ENCODE measurements at places on chromosomes 7 and 10. TPM values are rescaled to one million over a fixed set of nuclear protein-coding genes. Genes with fewer than 3 reads are reported as not detected.

GRCh38 chr7:60706-61105, 131.7 kb upstream of the FAM20C start:
- no peak for DNase-seq

- no peak for DNase-seq
These were observed 24.5 kb downstream of the SSMEM1 start for GRCh38 chr7:130232209-130232608.

DNA sequence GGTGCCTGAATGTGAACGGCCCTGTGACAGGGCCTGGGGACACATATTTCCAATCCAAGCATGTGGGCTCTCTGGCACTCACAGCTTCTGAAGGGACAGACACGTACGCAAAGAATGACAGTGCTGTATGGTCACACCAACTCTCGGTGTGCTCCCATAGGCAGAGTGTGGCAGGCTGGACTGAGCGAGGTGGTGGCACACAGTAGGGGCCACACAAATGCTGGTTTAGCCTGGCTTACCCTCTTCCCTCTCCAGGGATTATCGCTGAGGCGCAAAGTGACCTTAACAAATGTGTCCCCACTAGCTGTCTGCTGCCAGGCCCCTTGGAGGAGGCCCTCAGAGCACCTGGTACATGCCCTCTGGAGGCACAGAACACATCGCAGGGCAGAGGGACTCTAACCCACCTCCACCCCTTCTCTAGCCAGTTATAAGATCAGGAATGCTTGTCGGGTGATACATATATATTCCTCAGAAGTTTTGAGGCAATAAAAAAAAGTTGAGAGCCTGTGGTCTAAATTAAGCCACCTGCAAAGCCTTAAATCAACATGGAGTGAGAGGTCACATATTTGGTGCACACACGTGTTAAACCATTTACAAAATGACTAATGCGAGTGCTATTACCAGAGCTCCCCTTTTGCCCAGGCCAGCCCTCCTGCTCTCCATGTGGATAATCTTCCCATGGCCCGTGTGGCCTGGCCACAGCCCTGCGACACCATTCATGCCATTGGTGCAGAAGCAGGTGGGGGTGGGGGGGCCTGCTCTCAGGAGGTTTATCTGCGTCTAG, 262.8 kb upstream of the GRB10 start:
- DNase-seq: no peak

DNA sequence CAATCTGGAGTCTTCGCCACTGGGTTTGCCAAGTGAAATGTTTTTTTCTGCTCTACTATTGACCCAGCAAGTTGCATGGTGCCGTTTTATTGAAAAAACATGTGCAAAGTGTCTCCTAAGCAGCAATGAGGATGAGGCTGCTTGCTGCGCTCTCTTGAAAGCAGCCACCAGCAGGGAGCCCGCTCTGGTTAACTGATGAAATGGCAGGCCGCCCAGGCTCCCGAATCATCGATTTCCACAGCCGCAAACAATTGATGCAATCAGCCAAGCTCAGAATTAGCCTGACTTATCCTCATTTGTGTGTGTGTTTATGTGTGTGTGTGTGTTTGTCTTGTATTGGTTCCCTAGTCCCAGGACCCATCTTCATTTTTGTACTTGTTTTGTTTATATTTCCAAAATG, 22.2 kb upstream of the LYZL1 start:
- no peak for DNase-seq

- DNase-seq: no peak
These were observed 19.6 kb upstream of the GSTK1 start for GRCh38 chr7:143243614-143244013.

GRCh38 chr7:147646568-147646967, 944.0 kb upstream of the C7orf33 start:
- DNase-seq: no peak

DNA sequence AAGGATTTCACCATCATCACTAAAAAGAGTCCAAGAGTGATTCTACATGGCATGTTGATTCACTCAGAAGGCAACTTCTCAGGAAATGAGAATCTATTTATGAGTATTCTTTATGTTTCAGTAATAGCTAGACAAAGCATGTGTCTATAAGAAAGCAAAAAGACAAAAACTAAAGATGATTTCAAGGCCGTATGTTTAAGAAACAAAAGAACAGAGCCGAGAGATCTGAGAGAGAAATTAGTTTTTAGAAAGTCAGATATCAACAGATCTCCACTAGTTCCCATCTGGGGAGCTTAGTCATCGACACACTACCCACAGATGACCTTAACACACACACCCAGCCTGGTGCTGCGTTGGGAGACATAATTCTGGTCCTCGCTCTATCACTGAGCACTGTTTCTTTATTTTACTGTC, 21.0 kb downstream of the PIP4K2A start:
- no peak for DNase-seq

DNA sequence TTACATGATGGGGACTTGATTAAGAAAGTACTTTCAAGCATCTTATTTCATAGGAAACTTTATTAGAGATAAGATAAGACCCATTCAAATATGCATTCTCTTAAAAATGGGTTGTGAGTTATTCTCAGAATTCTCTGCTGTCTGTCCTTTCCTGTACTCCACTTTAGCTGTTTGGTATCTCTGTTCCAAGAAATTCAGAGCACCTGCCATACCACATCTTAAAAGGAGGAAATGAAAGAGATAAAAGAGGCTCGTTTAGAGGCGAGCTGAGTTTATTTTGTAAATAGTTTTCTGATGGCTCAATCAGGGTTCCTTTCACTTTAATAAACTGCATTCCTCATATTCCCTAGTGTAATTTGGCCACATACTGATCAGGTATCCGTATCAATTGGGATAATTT, 87.2 kb downstream of the MDFIC start:
- no peak for DNase-seq

GRCh38 chr10:3199488-3199887, 26.9 kb upstream of the PITRM1 start:
- DNase-seq: no peak

DNA sequence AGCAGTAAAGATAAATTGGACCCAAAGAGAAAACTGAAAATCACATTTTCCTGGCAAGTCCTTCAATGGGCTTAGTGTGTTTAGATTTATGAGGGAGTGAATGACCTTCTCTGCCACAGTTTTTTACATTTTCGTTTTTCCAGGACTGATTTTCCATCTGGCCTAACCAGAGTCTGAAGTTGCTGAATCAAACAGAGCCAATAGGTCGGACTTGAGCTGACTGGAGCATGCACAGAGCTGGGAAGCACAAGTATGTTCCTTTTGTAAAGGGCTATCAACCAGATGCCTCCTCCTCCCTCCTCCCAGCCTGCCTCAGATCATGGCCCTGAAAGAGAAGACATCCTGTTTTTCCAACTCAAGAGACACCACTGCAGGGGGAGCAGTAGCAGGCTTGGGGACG, 126.0 kb upstream of the ANKRD1 start:
- no peak for DNase-seq

DNA sequence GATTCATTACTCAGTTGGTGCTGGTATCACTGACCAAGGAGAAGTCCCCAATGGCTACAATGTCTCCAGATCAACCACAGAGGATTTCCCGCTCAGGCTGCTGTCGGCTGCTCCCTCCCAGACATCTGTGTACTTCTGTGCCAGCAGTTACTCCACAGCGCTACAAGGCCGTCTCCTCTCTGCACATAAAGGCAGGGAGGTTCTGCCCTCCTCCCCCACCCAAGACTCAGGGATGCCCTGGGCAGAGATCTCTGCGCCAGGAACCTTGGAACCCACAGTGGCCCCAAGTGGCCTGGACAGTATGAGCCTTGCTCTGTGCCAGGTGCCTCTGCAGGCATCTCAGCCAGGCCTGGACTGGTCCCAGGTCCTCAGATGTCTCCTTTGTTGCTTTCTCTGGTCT, 193.4 kb upstream of the PRSS58 start:
- DNase-seq: no peak

DNA sequence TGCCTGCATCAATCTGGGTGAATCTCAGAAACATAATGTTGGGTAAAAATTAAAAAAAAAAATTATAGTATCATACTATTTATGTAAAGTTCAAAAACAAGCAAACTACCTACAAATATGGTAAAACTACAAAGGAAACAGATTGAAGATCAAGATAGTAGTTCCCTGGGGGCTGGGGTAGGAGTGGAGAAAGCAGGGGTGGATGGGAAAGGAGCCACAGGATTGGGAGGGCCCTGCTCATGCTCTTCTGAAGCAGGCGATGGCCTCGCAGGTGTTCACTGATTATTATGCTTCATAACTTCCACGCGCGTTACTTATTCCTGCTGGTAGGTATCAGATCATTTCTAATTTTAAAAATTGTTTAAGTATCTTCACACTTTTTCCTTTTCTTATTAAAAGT, 96.0 kb upstream of the GATA3 start:
- no peak for DNase-seq

DNA sequence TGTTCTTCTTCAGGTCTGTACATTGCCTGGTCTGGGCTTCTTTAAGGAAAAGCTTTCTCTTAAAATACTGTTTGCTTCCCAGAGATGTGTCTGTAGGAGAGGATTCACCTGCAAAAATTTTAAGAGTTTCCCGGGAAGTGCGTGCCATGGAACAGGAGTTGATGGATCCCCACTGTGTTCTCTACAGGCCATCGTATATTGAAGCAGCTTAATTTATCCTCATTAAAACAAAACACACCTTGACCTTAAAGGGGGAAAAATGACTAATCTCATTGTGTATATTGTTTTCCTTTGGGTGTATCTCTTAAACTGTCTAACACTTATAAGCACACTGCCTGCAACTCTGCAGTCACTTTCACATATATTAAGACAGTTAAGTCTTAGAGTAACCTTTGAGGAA, 111.4 kb downstream of the ST7 start:
- DNase-seq: no peak

GRCh38 chr7:139078399-139078798, 31.1 kb downstream of the ZC3HAV1 start:
- DNase-seq: no peak

- no peak for DNase-seq
These were observed 8.8 kb upstream of the SH2D4B start for GRCh38 chr10:80528901-80529300.

GRCh38 chr10:11742009-11742778, at the start of gene ECHDC3:
ECHDC3 (plus strand) TSS chr10:11742382; CDS start chr10:11742577, 195 bp downstream.
- DNase-seq: peak; percentile 89

DNA sequence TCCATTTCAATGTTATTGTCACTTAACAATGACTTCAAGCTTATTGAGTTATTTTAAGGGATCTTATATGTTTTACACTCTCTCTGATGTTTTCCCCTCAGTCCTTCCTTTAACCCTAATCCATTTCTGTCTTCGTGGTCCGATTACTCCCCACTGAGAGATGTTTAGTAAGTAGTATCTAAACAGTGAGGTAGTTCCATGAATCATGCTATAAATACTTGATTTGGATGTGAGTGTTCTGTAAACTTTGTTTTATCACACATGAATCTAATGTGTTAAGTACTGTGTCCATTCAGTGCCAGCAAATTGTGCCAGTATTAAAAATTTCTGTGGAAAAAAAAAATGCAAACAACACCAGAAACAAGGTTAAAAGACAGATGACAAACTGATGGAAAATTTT, 18.6 kb downstream of the RPP30 start:
- DNase-seq: no peak

GRCh38 chr10:118547282-118547681, 48.2 kb downstream of the PRLHR start:
- DNase-seq: no peak

DNA sequence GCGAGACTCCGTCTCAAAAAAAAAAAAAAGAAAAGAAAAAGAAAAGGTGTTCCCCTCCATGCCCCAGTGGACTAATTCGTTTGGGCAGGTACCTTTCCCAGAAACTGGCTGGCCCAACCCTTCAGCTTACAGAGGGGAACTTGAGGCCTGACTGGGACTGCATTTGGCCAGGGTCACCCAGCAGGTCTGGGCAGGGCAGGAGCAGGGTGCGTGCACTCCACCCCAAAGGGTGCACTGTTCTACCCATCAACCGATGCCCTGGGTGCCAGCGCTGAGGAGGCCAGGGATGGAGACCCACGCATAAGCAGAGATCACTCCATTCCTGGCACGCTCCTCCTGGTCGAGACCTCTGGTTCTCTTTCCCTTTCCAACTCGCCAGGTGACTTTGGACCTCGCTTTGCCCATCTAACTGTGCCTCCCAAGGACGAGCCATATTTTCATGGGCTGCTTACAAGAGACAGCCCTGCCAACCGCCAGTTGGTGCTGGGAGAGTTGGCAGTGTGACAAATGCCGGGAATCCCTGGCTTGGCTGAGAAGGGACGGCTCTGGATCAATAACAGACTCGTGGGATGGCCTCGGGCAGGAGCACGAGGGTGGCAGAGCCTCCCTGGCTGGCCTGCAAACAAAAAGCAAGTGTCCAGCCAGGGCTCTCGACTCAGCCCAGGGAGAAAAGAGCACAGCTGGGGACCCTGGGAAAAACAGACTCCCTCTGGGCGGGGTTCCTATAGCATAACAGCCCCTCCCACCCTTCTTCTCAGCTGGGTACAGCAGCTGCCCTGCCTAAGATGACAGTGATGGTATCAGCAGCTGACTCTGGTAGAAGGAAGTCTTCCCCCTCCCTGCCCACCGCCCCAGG, 7.9 kb downstream of the HSPB1 start:
- DNase-seq: peak; percentile 30

DNA sequence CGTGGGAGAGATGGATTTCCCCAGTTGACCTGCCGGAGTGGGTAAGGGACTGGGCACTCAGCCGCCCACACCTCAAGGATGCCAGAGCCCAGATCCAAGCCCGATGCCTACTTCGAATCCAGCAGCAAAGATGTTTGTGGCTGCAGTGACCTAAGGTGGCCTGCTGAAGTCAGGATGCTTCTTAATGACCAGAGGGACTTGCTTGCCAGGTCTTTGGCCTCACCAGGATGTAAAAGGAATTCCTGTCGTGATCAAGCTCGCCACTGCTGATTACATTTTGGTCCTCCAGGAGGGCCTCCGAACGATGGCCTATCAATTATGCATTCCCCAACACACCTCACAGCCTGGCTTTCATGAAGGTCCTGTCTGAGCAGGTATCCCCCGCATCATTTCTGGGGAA, 349.5 kb upstream of the ZMIZ1 start:
- no peak for DNase-seq

GRCh38 chr10:5442065-5442989, 30.0 kb downstream of the NET1 start:
- no peak for DNase-seq

ARHGEF35 gene
- total RNA-seq: 0.67 TPM

BEND7 gene
- 18.5 TPM for total RNA-seq

NPY4R2 gene
- total RNA-seq: not detected

SH3PXD2A gene
- 27.0 TPM for total RNA-seq

VSIR gene
- 116 TPM for total RNA-seq

ADRA2A gene
- total RNA-seq: 0.67 TPM

ZNF518A gene
- total RNA-seq: 10.0 TPM

SKIDA1 gene
- total RNA-seq: 3.3 TPM

PDE1C gene
- 181 TPM for total RNA-seq

SDK1 gene
- total RNA-seq: 2.2 TPM

HSPA14 gene
- 7.3 TPM for total RNA-seq

CCM2 gene
- total RNA-seq: 30.3 TPM

ABCF2 gene
- total RNA-seq: 23.9 TPM

PON1 gene
- not detected for total RNA-seq

EFCAB10 gene
- not detected for total RNA-seq

CNNM1 gene
- total RNA-seq: 0.13 TPM
